ENCODE measurements at places on chromosomes 5 and 9.

DNA sequence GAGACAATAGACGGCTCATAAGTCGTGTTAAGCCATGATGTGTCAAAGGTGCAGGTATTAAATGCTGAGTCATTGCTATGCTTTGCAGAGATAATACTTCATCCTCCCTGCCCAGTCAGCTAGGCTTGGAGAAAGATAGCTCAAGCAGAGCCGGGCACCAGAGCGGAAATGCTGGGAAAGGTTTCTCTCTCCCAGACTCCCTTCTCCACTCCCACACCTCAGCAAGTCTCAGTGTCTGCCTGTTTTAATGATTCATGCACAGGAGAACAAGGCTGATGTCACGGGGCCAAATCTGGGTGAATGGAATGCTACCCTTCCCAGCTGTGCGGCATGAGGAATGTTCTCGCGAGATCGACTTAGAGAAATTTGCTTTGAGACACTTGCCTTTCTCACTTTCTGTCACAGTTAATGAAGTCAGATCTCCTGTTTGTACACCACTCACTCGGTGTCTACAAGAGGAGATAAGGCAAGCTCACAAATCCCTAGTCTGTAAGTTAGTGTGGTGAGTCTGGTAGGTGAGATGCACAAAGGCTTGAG lies 204.4 kb downstream of the EFNA5 start:
- no peak for DNase-seq

GRCh38 chr5:149788964-149789363 lies 58.9 kb downstream of the PPARGC1B start:
- DNase-seq = no peak

DNA sequence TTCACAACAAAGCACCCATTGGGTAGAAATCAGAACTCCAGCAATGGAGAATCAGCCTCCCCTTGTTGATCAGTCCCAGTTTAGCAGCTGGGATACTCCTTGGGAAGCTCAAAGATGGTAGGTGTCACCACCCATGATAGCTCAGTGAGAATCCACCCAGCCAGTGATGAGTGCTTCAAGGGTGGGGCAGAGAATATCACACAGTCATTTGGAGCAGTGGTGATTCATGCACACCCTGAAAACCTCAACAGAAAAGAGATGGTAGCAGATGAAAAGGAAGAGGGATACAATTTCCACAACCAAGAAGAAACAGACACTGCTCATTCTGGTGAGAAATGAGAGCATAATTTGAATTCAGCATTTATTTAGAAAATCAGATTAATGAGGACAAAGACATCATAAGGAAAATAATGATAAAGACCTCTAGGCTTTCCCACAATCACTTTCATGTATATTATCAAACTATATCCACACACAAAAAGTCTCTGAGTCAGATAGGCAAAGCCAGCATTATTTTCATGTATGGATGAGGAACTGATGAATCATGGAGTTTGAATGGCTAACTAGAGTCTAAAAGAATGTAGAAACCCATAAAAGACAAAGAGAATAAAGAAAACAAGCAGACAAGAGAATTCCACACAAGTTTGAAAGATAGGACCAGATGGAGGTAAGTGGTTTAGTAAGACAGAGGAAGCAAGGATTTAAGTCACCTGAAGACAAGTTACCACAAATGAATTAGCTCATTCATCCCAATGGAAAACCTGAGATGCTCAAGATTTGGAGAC lies 82.9 kb downstream of the FEM1C start:
- no peak for DNase-seq

DNA sequence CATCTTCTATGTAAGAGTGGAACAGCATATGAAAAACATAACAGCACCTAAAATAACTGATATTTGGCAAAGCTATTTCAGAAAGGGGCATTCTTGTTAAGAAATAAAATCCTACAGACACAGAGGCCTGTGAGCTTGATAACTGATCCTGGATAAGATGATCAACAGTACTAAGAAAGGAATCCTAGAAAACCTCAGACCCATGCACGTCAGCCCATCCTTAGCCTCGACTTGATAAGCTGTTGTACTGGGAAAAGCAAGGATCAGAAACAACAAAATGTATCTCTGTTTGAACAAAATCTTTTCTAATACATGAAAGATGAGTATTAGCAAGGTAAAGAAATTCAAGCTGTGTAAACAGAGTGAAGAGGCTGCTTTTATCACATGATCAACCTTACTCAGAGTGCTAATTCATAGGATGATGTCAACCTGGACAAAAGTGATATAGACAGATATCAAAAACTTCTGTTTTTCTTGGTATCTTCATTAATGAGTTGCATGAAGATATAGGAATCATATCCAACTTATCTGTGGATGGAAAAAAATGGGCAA lies 15.2 kb downstream of the LIFR start:
- DNase-seq = no peak

GRCh38 chr5:1312206-1312605 lies 17.3 kb upstream of the TERT start:
- no peak for DNase-seq

- no peak for DNase-seq
These were observed 56.8 kb downstream of the KCTD16 start for GRCh38 chr5:144227363-144227999.

- DNase-seq = no peak
These were observed 70.8 kb upstream of the STARD4 start for GRCh38 chr5:111582993-111583601.

GRCh38 chr9:135478829-135479468 lies 633 bp upstream of the PPP1R26 start:
- no peak for DNase-seq

DNA sequence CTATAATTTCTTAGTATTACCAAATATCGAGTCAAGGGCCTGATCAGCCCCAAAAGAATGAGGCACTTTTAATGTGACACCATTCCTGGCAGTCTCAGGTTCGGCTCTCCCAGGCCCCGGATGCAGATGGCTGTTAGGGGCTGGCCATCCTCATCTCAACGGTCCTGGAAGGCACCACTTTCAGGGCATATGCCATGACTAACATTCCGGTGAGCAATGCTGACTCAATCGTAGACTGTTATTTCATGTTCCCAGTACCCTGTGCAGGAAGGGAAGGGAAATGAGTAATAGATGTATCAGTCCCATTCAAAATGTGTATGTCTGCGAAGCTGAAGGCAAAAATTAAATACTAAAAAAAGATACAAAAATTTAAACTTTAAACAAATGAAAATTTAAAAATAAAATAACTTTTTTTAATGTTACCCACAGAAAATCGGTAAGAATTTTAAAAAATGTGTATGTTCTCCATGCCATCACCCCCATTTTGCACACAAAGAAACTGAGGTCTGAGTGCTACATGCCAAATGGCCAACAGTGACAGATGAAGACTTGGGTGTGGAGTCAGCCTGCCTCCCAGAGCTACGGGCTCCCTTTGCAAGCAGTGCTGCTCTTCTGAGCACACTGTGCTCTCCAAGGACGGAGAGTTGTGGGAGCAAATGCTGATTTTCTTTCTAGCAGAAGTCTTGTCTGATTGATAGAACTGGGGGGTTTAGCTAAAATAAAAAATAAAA lies 79.0 kb downstream of the GLDC start:
- DNase-seq = no peak

DNA sequence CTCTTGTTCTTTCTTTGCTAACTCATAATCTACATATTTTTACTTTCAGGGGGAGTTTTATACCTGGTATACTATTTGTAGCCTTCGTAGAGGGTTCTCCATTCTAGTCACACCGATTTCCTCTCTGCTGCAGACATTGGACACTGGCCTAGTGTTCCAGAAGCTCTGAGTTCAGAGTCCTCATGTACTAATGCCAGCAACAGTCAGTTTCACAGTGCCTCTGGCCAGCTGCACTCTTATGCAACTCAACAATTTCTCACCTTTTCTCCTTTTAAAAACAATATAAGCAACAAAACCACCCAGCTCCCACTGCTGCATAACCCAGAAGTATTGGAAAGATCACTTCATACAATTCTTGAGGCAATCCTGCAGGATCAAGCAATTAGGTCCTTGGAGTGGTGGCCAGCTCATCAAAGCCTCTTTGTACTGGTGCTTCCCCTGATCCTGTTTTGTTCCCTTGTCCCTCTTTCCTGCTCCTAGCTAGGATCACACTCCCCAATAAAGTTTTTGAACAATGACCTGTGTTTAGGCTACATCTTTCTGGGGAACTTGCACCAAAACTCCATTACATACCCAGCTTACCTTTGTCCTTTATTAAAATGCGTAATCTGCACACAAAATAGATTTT lies 98.1 kb upstream of the TUT7 start:
- no peak for DNase-seq

DNA sequence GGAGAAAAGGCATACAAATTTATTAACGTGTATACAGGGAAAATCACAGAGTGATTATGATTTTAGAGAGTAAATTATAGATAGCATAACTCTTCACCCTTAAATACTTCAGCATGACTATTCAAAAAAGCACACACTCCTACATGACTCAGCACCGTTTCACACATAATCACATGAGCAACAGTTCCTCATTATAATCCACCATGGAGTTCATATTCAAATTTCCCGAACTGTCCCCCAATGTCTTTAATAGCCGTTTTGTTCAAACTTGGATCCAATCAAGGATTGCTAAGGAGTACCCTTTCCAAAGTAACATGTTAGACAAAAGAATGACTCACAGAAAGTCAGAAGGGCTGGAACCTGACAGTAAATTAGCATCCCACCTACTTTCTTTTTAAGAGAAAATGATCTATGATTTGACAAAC lies 32.1 kb downstream of the RAPGEF1 start:
- no peak for DNase-seq

DNA sequence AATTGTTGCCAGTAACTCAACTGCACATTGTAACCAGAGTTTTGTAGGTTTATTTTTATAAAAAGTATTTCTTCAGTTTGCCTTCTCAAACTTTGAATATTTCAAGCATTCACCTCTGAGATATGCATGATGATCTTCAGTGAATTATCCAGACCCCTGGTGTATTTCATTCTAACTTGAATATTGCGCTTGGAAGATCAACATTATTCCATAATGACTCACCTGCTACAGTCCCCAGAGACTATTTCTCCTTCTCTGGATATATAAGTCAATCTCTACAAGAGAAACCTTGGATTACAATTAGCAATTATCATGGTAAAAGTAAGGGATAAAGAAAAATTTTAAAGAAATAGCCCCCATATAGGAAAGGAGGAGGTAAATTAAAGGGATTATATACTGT lies 1041.0 kb downstream of the TLE1 start:
- DNase-seq = no peak

DNA sequence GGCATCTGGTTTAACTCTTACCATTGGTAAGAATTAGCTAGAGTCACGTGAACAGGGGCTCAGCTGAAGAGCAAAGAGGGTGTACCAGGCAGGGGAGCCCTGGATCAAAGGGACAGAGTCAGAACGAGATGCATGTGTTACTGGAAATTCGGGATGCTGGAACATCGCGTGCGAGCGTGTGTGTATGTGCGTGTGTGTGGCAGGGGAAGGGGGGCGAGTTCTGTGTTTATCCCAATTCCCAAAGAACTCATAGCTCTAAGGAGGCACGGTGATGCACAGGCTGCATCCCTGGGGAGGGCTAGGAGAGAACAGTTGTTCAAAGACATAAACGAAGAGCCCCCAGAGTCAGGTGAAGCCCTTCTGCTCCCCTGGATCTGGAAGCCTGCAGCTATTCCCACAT lies 353.3 kb downstream of the GADD45G start:
- DNase-seq = no peak

GRCh38 chr5:35852084-35852734 lies 4.5 kb upstream of the IL7R start:
- no peak for DNase-seq

GRCh38 chr5:154205441-154206117 lies 15.0 kb downstream of the GALNT10 start:
- no peak for DNase-seq

DNA sequence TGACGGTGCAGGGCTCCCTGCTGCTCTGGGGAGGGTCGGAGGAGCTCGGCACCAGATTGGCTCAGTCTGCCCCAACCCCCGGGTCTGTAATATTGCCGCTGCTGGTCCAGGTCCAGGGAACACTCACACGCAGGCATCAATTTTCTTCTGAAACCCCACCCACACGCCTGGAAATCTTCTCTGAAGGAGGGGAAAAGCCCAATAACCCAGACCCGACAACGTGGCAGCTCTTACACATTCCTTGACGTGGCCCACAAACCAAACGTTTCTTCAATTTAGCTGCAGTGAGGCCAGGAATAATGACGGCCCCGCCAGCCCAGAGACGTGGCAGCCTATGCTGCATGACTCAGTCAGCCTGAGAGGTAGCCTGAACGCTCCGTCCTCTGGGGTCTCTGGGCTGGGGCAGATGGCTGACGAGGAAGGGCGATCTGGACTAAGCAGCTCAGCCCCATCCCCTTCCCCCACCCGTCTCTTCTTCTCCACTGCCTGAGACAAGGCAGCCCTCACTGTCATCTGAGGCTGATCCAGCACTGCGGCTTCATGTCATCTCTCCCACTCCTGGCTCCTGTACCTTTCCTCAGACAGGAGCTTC lies 9.9 kb upstream of the SPARC start:
- no peak for DNase-seq

GRCh38 chr5:24742334-24742733 lies 97.6 kb upstream of the CDH10 start:
- no peak for DNase-seq

- no peak for DNase-seq
These were observed 63.3 kb upstream of the NFIL3 start for GRCh38 chr9:91486699-91487497.

DNA sequence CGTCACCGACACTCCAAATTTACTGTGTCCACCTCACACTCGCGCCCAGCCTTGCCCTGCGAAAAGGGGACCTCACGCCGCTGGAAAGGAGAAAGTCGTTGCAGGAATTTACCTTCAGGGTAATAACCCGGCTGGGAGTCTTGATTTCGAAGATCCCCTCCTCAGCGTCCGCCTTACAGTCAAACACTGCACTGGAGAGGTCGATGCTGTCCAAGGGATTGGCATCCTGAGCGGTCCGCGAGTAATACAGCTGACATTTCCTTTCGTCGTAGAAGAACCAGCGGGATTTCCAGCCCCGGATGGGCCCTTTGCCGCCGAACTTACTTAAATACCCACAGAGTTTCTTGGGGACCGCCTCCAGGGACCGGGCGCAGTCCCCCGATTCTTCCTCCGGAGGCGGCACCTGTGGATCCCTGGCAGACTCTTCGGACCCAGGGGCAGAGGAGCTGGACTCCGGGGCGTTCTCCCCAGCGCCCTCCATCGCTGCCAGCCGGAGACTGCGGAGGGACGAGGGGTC lies 330 bp downstream of the TBC1D2 start:
- no peak for DNase-seq

- no peak for DNase-seq
These were observed 555.5 kb downstream of the CDH9 start for GRCh38 chr5:26482810-26483375.

DNA sequence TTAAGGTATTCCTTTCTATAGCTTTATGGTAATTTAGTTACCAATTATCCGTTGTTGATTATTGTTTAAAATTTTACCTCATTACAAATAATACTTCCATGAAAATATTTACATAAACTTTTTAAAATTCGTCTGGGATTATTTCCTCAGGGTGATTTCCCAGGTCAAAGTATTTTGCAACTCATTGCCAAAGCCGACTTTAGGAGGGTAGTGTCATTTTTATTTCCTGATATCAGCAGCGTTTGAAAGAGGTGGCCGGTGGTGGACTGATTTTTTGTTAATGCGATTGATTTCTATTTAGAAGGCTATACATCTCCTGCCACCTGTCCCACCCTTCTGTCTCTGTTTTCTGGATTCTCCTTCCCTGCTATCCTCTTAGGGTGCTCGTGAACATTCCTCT lies 4.3 kb downstream of the ADAMTS16 start:
- no peak for DNase-seq
